ENCODE measurements at places on chromosomes 1 and 21. TPM values are rescaled to one million over a fixed set of nuclear protein-coding genes. Genes with fewer than 3 reads are reported as not detected.

GRCh38 chr1:224127925-224128819 is 14.3 kb downstream of the FBXO28 start:
- no peak for DNase-seq

GRCh38 chr21:23858878-23859277 is 1748.4 kb downstream of the MRPL39 start:
- no peak for DNase-seq

- DNase-seq, result no peak
These were observed 357.6 kb upstream of the NR5A2 start for GRCh38 chr1:199669916-199670315.

- DNase-seq, result peak; percentile 28
These were observed 93.5 kb upstream of the ACTL8 start for GRCh38 chr1:17661546-17662157.

GRCh38 chr1:218556016-218556415 is 210.9 kb downstream of the TGFB2 start:
- DNase-seq, result no peak

Gene DCST1
- not detected for total RNA-seq

Gene F5
- total RNA-seq, result 2.9 TPM

- no peak for DNase-seq
These were observed 2.1 kb downstream of the TAF12 start for GRCh38 chr1:28640766-28641165.

DNA sequence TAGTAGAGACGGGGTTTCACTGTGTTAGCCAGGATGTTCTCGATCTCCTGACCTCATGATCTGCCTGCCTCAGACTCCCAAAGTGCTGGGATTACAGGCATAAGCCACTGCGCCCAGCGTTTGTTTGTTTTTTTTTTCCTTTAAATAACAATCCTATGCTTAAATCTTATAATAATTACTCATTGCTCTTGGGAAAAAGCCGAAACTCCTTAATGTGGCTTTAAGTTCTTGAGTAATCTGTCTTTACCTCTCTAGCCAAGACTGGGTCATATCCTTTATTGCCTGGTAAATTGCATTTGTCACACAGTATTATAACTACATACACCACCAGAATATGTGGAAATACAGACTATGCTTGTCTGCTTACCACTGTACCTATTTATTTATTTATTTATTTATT is 97.1 kb downstream of the MACF1 start:
- DNase-seq, result no peak
